ENCODE measurements at places on chromosomes 2 and 18.

- DNase-seq = no peak
Observed at GRCh38 chr2:16141641-16141921, 201.2 kb downstream of the MYCN start.

DNA sequence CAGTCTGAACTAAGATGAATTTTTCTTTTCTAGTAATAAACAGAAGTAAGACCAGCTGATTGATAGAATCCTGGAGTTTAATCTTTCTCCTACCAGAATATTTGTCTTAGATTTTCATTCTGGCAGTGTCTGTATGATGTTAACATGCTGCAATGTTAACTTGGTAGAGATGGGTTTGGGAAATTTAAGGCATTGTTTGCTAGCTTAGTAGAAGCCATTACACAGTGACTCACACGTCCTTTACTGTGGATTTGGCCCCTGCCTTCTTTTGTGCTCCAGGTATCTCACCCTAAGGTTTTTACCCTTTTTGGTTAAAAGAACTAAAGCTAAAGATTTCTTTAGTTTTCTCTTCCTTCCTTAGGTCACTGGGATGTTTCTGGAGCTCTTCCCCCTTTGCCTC, 84.1 kb downstream of the SPTBN1 start:
- no peak for DNase-seq

DNA sequence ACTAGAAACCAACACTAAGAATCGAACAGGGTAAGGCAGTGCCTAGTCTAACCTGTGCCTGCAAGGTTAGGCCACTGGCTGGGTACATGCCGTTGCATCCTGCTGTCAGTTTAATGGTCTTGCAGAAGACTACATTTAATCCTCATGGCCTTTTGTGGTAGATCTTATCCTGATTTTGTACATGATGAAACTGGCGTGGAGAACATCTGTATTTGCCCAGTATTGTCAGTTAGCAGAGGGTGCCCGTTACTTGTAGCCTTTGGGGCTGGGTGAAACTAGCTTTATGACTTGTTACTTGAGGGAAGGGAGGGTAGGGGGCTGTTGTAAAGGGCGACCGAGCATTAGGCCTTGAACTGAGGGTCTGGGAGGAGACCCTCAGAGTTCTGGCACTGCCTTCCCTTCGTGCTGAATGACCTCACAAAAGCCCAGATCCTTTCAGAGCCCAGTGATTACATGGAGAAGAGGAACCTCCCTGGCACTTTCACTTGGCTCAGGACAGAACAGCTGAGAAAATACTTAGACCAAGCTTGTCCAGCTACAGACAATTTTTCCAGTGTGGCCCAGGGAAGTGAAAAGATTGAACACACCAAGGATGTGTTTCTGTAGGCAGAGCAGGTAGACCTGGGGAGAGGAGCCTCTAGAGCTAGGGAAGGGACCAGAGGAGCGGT, 19.5 kb downstream of the SLC20A1 start:
- DNase-seq = no peak

GRCh38 chr2:207472343-207473048, 57.3 kb upstream of the CREB1 start:
- DNase-seq = no peak

GRCh38 chr2:134926231-134926931, 7.8 kb downstream of the CCNT2 start:
- DNase-seq = peak; percentile 79

DNA sequence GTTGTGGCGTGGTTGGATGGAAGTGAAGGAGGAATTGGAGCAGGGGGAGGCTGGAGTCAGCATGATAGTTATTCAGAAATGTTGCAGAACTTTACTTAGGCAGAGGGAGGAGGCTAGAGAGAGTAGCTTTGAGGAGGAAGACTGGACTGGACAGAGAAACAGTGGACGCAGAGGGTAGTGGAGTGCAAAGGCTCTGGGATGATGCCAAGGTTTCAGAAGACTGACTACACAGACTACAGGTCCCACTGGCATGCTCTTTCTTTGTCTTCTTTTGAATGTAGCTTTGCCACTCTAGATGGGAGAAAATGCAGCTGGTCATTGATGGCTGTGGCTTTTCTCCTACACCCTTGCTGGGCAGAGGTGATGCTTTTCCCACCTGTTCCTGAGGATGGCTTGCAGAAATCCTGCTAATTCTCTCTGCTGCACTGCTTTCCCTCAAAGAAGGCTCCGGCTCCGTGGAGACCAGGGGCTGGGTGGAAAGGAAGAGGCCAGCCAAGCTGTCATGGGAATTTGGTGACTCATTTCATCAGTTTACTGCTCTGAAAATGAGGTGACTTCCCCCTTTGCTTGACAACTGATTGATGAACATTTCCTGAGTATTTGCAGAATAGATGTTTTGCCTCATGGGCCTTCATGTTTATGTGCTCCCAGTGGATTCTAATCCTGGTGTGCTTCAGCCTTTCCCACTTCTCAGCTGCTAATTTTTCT, 42.4 kb downstream of the MEIS1 start:
- DNase-seq = peak; percentile 45

GRCh38 chr2:230902180-230902899, 22.7 kb downstream of the GPR55 start:
- peak; percentile 71 for DNase-seq

- DNase-seq = no peak
Observed at GRCh38 chr2:43461453-43462073, 134.3 kb downstream of the THADA start.

- DNase-seq = no peak
Observed at GRCh38 chr2:38533180-38533579, 69.5 kb downstream of the HNRNPLL start.

DNA sequence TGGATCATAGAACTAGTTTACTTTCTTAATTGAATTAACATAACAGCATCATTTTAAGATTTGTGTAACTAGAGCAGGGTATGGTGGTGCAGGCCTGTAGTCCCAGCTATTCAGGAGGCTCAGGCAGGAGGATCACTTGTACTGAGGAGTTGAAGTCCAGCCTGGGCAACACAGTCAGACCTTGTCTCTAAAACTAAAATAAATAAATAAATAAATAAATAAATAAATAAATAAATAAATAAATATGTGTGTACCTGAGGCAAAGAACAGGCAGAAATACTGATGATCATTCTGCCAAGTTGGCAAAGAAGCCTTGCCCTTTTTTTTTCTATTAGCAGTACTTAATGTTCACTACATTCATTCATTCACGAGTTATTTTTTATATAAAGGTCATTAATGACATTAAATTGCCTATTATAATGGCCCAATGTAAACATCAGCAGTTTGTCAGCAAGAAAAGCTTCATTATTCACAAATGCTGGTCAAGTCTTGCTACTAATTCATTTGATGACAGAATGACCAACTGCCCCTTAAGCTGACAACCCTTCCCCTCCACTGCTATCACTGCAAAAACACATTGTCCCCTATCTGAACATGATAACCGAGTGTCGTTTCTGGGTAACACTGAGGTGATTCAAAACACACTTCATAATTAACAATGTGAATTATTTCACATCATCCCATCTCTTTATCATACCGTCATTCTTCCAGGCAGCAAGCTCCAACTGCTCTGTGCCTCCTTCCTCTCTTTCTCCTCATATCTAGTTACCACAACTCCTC, 39.0 kb downstream of the ARL5A start:
- DNase-seq = no peak

GRCh38 chr2:15092181-15092580, 459.7 kb downstream of the LRATD1 start:
- DNase-seq = no peak

GRCh38 chr18:67310826-67311225, 205.7 kb downstream of the DSEL start:
- DNase-seq = peak; percentile 6

- DNase-seq = no peak
Observed at GRCh38 chr2:186456941-186457340, 29.1 kb upstream of the ZC3H15 start.

DNA sequence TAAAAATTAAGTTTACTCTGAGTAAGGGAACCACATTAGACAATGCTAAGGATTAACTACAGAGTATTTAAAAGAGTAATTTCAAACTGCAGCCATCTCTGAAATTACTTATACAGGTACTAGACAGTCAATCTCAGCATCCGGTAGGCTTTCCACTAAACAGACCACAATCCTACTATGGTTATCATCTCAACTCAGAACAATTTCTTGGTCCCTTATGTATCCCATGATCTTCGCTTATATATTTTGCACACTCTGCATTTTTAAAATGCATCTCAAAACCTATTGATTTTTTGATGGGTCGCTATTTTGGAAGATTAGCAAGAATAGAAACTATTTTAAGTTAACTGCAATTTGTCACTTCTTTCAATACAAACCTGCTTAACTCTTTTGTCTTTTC, 1.4 kb downstream of the PPP4R1 start:
- DNase-seq = no peak

DNA sequence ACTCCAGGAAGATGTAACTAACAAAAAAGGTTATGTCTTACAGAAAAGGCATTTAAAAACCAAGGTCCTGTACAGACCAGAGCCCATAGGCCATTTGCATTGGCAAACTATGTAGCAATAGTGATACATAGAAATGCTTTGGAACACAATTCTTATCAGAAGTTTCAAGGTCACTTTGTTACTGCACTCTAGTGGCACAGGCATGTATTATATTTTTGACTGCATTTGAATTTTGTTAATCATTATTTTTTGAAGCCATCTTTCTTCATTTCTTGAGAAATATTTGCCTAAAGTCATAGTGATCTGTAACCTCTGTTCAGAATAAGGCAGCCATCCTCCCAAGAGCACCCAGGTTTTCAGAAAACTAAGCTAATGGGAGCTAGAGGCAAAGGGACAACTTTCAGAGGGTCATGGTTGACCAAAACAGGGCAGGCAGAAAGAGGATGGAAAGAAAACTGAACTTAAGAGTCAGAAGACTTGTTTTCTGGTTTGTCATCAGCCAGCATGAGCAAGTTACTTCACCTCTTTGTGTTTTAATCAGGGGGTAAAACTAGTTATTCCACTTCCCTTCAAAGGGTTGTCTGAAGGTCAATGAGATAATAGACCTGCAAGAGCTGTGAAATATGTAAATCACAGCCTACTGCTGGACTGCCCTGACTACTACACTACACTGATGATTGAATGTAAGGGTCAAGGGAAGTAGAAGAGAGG, 41.5 kb downstream of the SLC38A11 start:
- DNase-seq = no peak

- DNase-seq = no peak
Observed at GRCh38 chr2:9674891-9675414, 44.2 kb upstream of the YWHAQ start.

GRCh38 chr2:74845217-74845751, 11.4 kb downstream of the HK2 start:
- DNase-seq = peak; percentile 91

GRCh38 chr2:177302552-177302951, 38.0 kb upstream of the NFE2L2 start:
- no peak for DNase-seq

- no peak for DNase-seq
Observed at GRCh38 chr2:42752816-42753813, 10.8 kb downstream of the OXER1 start.

- DNase-seq = no peak
Observed at GRCh38 chr2:219641390-219642068, 14.1 kb downstream of the SLC4A3 start.

DNA sequence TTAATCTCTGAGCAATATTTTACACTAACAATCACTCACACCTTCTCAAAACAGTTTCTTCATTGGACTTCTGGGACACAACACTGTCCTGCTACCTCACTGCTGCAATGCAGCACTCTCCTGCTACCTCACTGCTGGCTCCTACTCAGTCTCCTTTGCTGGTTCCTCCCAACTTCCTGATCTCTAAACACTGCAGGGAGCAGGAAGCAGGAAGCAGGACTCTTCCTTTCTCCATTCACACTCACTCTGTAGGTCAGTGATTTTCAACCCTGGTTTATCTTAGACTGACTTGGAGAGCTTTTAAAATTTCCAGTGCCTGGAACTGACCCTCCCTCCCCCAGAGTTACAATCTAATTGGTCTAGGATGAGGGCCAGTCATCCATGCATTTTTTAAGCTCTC, 243.4 kb upstream of the RBBP8 start:
- DNase-seq = no peak

DNA sequence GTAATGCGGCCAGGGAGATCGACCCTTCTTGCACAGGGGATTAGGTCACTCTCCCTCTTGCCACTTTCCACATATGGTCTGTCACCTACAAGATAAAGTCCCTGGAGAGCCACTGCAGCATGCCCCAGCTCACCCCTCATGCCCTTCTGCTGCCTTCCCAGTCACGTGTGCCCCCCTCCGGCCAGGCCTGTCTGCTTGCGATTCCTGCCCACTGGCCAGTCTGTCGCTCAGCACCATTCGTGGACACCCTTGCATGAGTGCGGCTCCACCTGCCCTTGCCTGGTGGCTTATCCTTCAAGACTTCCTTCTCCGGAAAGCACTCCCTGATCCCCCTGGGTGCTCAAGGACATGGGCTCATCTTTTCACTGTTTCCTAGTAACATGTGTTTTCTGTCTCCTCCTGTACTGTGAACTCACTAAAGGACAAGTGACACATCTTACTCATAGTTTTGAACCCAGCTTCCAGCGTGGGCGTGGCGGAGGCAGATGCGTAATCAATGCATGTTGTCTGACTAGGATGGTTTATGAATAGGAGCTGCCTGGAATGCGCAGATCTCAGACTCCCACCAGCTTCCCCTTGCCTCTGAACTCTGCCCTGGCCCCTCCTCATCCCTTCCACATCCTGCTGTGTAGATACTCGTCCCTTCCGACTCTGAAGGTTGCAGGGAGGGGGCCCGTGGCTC, 7.8 kb upstream of the NT5DC4 start:
- peak; percentile 65 for DNase-seq

- DNase-seq = no peak
Observed at GRCh38 chr2:232236200-232236599, 142.4 kb upstream of the ALPP start.

- no peak for DNase-seq
Observed at GRCh38 chr18:55783921-55784320, 195.9 kb upstream of the TCF4 start.

DNA sequence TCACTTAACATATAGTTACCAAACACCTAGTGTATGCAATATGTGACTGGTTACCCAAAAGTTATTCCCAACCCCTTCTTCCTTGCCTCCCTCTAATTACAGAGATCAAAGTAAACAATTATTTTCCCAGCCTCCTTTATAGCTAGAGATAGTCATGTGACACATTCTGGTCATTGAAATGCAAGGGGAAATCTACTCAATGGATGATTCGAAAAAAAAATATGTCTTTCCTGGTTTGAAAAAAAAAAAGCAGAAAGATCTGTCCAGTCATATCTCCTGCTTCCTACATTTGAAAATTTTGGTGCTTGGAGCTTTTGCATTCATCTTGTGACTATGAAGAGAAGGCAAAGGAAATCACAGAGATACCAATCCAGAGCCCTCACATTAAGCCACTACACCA, 27.6 kb upstream of the UGP2 start:
- DNase-seq = no peak

DNA sequence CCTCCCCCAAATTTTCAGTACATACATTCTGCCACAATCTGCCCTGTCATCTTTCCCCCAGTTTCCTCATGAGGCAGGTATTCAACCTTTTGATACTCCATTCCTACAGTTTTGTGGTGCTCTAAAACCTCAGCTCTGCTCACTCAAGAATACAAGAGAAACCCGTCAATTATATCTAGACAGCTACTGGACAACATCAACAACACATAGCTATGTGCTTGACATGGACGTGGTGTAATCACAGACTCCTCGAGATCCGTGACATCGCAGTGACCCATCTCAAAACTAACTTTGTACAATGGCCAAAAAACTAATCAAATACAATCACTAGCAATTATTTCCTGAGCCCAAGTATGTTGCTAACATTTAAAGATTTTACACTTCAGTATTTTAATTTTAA, 23.6 kb downstream of the WDSUB1 start:
- peak; percentile 28 for DNase-seq

- DNase-seq = peak; percentile 29
Observed at GRCh38 chr18:35042389-35043071, 1.3 kb downstream of the MAPRE2 start.

Data from mesenchymal stem cell (in vitro differentiated cells and primary cell).